Renal cortex interstitium (tissue), 15 donors: ENCODE measurements at places on chromosomes 13 and 19. TPM values are rescaled to one million over a fixed set of nuclear protein-coding genes. Genes with fewer than 3 reads are reported as not detected.

GRCh38 chr13:28601581-28601980, 57.3 kb upstream of the POMP start:
- no peak for DNase-seq

DNA sequence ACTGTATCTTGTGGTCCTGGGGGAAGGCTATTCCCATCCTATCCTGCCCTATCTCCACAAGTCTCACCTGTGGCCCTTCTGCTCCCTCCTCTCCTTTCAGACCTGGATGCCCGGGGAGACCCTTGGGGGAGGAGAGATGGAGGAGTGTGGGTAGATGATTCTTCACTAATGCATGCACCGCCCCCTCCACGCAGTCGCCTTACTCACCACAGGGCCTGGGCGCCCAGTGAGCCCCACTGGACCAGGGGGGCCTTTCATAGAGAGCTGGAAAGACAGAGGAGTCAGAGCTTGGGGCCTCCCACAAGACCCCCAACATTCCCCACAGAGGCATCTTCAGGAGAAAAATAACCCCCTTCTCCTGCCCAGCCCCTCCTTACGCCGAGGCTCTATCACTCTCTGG, 14.3 kb downstream of the COL5A3 start:
- no peak for DNase-seq

DNA sequence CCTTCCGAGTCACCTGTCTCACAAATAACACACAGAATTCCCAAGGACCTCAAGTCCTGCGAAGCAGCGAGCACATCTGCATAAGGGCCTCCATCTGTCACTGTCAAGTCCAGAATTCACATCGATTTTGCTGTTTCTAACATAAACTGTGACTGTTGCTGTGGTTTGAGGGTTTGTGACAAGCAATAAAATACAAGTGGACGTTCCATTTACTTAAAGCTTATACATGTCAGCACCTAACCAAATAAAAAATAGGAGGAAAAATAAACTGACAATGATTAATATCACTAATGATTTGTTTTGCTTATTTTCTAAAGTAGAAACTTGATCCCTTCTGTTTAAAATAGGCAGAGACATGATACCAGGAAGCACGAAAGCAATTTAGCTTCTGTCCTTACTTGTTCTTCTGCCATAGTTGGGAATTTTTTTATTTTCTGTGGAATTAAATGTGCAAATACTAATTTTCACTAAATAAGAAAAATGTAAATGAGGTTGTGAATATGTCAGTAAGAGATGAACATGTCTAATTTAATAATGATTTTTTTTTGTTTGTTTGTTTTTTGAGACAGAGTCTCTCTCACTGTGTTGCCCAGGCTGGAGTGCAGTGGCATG, 279.1 kb downstream of the FGF9 start:
- no peak for DNase-seq

GRCh38 chr13:41627425-41627824, 170.1 kb downstream of the RGCC start:
- no peak for DNase-seq

- DNase-seq, result no peak
Measured at GRCh38 chr13:91930687-91931086, 532.3 kb downstream of the GPC5 start.

DNA sequence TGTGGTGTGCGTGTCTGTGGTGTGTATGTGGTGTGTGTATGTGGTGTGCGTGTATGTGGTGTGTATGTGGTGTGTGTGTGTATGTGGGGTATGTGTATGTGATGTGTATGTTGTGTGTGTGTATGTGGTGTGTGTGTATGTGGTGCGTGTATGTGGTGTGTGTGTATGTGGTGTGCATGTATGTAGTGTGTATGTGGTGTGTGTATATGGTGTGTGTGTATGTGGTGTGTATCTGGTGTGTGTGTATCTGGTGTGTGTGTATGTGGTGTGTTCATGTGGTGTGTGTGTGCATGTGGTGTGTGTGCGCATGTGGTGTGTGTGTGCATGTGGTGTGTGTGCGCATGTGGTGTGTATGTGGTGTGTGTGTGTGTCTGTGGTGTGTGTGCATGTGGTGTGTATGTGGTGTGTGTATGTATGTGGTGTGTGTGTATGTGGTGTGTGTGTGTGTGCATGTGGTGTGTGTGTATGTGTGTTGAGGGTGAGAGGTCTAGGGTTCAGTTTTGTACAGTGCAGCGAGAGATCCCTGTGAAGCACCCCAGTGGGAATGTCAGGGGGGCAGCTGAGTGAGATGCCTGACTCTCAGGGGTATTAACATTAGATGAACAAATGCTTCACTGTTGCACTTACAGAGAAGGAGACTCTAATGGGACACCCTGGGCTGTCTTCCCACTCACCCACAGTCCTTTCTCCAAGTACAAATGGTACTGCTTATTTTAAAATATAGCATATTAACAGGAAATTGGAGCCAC, 61.3 kb upstream of the MEDAG start:
- no peak for DNase-seq

DNA sequence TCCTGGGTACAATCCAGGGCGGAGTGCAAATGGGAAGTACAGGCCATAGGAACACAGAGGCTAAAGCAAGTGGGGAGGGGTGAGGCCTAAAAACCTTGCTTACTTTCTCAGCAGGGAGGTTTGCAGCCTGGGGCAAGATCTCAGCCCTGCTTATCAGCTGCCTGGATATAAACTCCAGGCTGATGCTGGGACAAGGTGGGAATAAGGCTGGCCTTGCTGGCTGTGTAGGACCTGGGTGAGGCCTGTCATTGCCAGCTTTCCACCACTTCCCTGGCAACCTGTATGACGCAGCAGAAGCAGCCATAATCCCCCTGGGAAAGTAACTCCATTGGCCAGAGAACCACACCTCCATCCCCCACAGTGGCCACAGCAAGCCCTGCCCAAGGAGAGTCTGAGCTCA, 279.1 kb upstream of the ATXN8OS start:
- DNase-seq, result no peak

DIAPH3 gene
- polyA plus RNA-seq, result 14.3 TPM

MIR17HG gene
- 5.1 TPM for polyA plus RNA-seq
